ENCODE measurements at places on chromosomes 11 and 22. TPM values are rescaled to one million over a fixed set of nuclear protein-coding genes. Genes with fewer than 3 reads are reported as not detected.

The HOATZ gene
- not detected for total RNA-seq

The IL17RA gene
- 24.6 TPM for total RNA-seq

DNA sequence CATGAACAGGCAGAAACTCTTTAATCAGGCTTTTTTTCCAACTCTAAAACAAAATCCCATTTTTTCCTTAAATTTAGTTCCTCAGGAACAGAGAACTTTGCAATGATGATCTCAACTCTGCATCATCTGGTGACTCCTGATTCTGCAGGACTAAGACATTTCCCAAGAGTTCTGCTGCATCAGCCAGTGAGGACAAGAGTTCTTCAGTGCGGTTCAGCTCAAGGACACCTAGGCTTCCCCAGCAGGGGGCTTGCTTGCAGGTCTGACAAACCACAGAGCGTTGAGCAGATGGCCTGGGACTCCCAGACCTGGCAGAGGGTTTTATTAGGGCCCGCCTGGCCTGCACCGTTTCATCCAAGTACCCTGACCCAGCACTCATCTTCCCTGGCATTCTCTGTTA is 6.4 kb downstream of the CDCA5 start:
- no peaks in the 10 kb centered on the region for H3K27me3 ChIP-seq
- H3K27ac ChIP-seq, result no peak overlapping the region
- H3K36me3 ChIP-seq, result no peaks in the 10 kb centered on the region
- no peak for DNase-seq

- H3K27ac ChIP-seq, result peak overlapping the region; percentile 59
- H3K4me3 ChIP-seq, result no peak overlapping the region
- H3K4me1 ChIP-seq, result peaks cover 41% of the 10 kb centered on the region
- no peak for DNase-seq
Measured at GRCh38 chr11:76734456-76735420, 48.4 kb upstream of the TSKU start.

GRCh38 chr11:111612224-111612623 is 10.0 kb downstream of the SIK2 start:
- no peak for DNase-seq
- H3K4me1 ChIP-seq, result peaks cover 23% of the 10 kb centered on the region
- peak overlapping the region; percentile 33 for H3K27ac ChIP-seq
- H3K36me3 ChIP-seq, result no peaks in the 10 kb centered on the region
- no peak overlapping the region for H3K4me3 ChIP-seq

- no peaks in the 10 kb centered on the region for H3K27me3 ChIP-seq
- no peak for DNase-seq
- no peaks in the 10 kb centered on the region for H3K4me1 ChIP-seq
- no peaks in the 10 kb centered on the region for H3K36me3 ChIP-seq
- no peak overlapping the region for H3K4me3 ChIP-seq
Measured at GRCh38 chr11:44824300-44824704, 97.5 kb downstream of the TSPAN18 start.

The MN1 gene
- 3.9 TPM for total RNA-seq

DNA sequence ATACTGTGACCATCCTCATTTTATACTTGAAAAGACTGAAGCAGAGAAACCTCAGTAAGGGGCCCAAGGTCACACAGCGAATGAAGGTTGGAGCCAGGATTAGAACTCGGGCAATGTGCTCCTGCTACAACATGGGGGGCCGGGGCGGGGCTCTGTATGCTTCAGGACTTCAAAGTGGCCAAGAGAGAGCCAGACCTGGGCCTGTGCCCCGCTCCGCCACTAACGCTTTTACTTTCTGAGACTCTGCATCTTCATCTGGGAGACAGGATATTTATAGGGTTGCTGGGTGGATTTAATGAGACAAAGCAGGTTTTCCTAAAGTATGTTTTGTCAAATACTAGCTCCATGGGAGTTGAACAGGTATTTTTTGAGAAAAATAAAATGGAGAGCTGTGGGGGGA is 33.9 kb upstream of the LYVE1 start:
- DNase-seq, result no peak
- H3K27me3 ChIP-seq, result no peaks in the 10 kb centered on the region
- H3K4me3 ChIP-seq, result no peak overlapping the region
- H3K36me3 ChIP-seq, result no peaks in the 10 kb centered on the region

The SCARF2 gene
- total RNA-seq, result 55.3 TPM

GRCh38 chr11:102843489-102843888 is at the start of gene MMP3:
MMP3 (minus strand) TSS chr11:102843609; CDS start chr11:102843546, 63 bp downstream.
- H3K27me3 ChIP-seq, result no peaks in the 10 kb centered on the region
- no peaks in the 10 kb centered on the region for H3K36me3 ChIP-seq

DNA sequence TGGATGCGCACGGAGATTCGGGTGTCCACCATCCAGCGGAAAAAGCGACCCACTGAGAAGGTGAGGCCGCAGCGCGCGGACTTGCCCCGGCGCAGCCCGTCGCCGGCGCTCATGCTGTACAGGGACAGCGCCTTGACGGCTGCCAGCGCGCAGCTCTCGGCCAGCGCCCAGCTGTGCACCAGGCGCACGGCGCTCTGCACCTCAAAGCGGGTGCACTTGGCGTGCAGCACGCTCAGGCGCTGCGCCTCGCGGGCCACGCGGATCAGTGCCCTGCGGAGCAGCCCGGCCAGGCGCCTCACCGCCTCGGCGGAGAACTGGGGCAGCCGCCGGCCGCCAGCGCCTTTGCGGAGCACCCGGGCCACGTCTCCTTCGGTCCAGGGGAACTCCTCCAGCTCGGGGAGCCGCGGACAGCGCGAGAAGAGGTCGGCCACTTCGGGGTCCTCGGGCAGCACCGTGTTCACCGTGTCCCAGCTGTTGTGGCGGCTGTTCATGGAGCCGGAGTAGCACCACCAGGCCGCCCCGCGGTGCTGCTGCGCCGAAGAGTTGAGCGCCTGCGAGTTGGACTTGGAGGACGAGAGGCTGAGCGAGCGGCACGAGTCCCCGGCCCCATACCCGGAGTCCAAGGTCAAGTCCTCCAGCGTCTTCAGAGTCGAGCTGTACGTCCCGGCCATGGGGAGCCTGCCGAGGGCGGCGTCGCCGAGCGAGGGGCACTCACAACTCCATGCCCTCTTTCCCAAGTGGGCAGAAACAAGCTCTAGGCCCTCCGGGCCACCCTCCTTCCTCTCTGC is 703 bp downstream of the ABTB2 start:
- H3K4me3 ChIP-seq, result peak overlapping the region; percentile 68
- H3K36me3 ChIP-seq, result no peaks in the 10 kb centered on the region
- DNase-seq, result no peak
- H3K27me3 ChIP-seq, result no peaks in the 10 kb centered on the region
- H3K4me1 ChIP-seq, result peaks cover 53% of the 10 kb centered on the region

- no peaks in the 10 kb centered on the region for H3K27me3 ChIP-seq
- H3K36me3 ChIP-seq, result no peaks in the 10 kb centered on the region
- DNase-seq, result no peak
- no peak overlapping the region for H3K4me3 ChIP-seq
- no peak overlapping the region for H3K27ac ChIP-seq
Measured at GRCh38 chr11:7826324-7826723, 29.6 kb upstream of the OR5P2 start.

The GGTLC3 gene
- not detected for total RNA-seq

- no peak for DNase-seq
- no peaks in the 10 kb centered on the region for H3K36me3 ChIP-seq
- no peak overlapping the region for H3K4me3 ChIP-seq
- peaks cover 43% of the 10 kb centered on the region for H3K4me1 ChIP-seq
Measured at GRCh38 chr11:12117200-12117599, 6.8 kb downstream of the MICAL2 start.

DNA sequence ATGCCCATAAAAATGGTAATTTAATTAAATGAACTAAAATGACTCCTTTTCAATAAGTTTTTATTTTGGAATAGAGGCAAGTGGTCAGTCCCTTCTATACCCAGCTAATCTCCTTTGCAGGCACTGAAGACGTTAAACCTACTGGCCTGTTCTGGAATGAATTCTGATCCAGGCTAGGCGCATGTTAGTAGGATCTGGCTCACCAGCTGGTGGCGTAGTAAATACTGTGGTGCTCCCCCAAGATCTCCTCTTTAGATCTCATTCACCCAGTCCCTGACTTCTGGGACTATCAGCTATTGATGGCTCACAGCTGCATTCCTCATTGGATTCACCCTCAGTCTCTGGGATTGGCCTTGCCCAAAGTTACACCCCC is 173.7 kb upstream of the DDI1 start:
- no peaks in the 10 kb centered on the region for H3K36me3 ChIP-seq
- H3K27ac ChIP-seq, result no peak overlapping the region
- no peak for DNase-seq
- H3K4me1 ChIP-seq, result no peaks in the 10 kb centered on the region

DNA sequence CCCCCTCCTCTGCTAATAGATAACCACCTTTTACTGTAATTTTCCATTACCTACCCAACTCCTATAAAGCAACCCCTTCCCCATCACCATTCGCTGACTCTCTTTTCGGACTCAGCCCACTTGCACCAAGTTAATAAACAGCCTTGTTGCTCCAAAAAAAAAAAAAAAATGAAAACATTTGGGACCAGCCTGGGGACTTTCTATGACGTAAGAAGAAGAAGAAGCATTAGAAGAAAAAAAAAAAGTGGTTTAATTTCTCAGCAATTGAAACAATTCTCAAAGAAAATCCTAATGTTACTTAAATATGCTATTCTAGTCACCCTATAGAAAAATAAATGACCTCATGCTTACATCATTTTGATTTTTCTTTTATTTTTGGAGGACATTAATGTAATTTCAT is 301.5 kb upstream of the ANO3 start:
- H3K4me1 ChIP-seq, result no peaks in the 10 kb centered on the region
- no peaks in the 10 kb centered on the region for H3K27me3 ChIP-seq
- H3K36me3 ChIP-seq, result no peaks in the 10 kb centered on the region
- H3K27ac ChIP-seq, result no peak overlapping the region
- no peak overlapping the region for H3K4me3 ChIP-seq
- no peak for DNase-seq

The CARD18 gene
- not detected for total RNA-seq

DNA sequence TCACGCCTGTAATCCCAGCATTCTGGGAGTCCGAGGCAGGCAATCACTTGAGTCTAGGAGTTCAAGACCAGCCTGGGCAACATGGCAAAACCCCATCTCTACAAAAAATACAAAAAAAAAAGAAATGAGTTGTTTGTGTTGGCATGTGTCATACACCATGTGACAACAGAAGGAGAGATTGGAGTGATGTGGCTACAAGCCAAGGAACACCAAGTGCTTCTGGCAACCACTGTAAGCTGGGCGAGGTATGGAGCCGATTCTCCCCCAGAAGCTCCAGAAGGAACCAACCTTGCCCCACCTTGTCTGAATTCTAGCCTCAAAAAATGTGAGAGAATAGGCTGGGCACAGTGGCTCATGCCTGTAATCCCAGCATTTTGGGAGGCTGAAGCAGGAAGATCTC is 39.1 kb upstream of the SLC35C1 start:
- H3K27me3 ChIP-seq, result no peaks in the 10 kb centered on the region
- H3K27ac ChIP-seq, result no peak overlapping the region
- H3K36me3 ChIP-seq, result no peaks in the 10 kb centered on the region

DNA sequence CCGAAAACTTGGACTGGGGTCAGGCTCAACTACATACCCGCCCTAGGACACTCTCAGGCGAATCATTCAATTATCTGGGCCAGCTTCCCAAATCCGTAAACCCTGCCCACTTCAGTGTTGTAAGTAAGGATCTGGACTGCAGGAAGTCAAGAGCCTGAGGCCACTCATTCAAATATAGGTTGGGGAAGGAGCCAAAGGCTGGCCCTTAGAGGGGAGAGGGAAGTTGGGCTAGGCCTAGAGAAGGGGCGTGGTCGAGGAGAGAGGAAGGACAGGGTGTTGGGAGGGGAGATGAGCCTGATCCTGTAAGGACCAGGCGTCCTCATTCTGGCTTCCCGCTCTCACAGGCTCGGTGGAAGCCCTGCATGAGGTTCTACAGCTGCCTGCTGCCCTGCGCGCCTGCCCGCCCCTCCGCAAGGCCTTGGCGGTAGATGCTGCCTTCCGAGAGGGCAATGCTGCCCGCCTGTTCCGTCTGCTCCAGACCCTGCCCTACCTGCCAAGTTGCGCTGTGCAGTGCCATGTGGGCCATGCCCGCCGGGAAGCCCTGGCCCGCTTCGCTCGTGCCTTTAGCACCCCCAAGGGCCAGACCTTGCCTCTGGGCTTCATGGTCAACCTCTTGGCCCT is 3.0 kb downstream of the SAC3D1 start:
- peaks cover 56% of the 10 kb centered on the region for H3K4me1 ChIP-seq
- H3K36me3 ChIP-seq, result peaks cover 37% of the 10 kb centered on the region
- H3K4me3 ChIP-seq, result no peak overlapping the region
- DNase-seq, result no peak

The FOLR1 gene
- total RNA-seq, result 0.39 TPM

DNA sequence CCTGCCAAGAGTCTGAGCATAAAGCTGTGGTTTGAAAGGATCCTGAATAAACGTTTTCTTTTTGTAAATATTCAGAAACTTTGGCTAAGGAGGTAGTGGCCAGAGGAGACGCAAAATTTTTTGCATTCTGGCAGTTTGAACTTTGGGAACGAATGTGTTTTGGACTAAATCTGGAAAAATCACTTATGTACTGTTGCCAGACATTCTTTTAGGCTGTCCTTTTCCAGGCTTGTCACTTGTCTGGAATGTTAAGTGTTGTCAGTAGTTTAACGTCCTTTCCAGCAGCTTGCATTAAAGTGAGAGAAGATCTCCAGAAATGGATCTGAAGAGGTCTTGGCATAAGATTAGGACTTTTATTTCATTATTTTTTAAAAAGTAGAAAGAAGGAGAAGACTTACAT is 18.5 kb downstream of the SPECC1L start:
- no peaks in the 10 kb centered on the region for H3K27me3 ChIP-seq
- H3K27ac ChIP-seq, result no peak overlapping the region
- H3K4me1 ChIP-seq, result peaks cover 35% of the 10 kb centered on the region
- H3K36me3 ChIP-seq, result no peaks in the 10 kb centered on the region
- DNase-seq, result no peak

The VSIG2 gene
- total RNA-seq, result not detected

GRCh38 chr22:32858957-32859356 is 57.5 kb downstream of the TIMP3 start:
- peaks cover 83% of the 10 kb centered on the region for H3K36me3 ChIP-seq
- no peak overlapping the region for H3K4me3 ChIP-seq
- H3K4me1 ChIP-seq, result no peaks in the 10 kb centered on the region
- no peaks in the 10 kb centered on the region for H3K27me3 ChIP-seq
- no peak overlapping the region for H3K27ac ChIP-seq

GRCh38 chr22:19548964-19549363 is 24.8 kb upstream of the CLDN5 start:
- H3K4me1 ChIP-seq, result no peaks in the 10 kb centered on the region
- H3K36me3 ChIP-seq, result no peaks in the 10 kb centered on the region
- no peaks in the 10 kb centered on the region for H3K27me3 ChIP-seq
- H3K27ac ChIP-seq, result no peak overlapping the region
- H3K4me3 ChIP-seq, result no peak overlapping the region

The UBQLN3 gene
- total RNA-seq, result 2.7 TPM

The CCDC15 gene
- 4.2 TPM for total RNA-seq

DNA sequence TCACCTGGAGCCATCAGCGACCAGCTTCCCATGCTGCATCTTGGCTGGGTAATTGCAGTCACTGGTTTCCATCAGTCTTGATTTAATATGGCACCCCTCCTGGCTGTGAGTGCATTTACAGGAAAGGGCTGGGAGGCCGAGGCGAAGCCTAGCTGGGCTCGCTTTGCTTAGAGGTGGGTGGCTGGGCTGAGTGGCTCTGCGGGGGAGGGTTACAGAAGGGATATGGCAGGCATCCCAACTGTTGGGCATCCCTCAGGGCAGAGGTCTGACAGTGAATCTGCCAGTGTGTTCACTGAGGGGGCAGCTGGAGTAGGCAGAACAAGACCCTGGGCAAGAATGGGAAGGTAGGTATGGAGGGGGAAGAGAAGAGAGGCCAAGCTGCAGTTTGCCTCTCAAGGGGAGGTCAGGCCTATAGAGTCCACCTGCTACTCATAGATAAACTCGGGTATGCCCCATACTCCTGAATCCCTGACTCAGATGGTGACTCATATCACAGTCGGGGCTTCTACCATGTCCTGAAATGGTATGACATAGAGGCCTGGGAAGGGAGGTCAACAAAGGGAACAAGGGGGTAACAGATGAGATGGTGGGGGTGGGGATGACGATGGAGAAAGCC is 77.5 kb upstream of the PHOX2A start:
- no peak overlapping the region for H3K4me3 ChIP-seq
- no peak for DNase-seq
- no peaks in the 10 kb centered on the region for H3K27me3 ChIP-seq

Measured in tibial nerve (tissue), 4 donors.